ENCODE measurements at places on chromosomes 11 and 22.

DNA sequence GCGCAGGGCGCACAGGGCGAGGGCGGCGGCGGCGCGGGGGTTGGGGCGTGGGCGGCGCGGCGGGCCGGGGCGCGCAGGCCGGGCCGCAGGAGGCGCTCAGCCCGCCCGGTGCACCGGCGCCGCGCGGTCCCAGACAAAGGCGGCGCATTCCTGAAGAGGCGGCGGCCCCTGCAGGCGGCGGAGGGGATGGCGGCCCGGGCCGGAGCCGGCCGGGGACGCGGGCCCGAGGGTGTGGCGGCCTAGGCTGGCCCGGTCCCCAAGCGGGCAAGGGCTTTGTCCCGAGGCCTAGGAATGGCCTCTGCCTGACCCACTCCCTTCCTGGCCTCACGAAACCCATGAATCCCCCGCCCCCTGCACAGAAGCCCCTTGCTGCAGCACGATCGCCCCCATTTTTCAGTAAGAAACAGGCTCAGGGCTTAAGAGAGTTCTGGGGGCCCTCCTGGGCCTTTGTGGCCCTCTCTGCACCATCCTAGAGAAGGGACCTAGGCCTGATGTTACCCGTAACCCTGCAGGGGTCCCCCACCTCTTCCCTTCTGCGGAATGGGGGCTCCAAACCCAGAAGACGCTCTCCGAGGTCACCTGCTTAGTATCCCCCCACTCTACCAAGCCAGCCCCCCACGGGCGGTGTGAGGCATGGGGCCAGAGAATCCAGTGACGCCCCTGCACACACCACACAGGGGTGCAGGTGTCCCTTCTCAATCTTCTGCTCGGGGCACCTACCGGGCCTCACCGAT is at the start of gene RTN4R:
RTN4R (minus strand) TSS at position 40 of the 734 bp plus-strand sequence. CDS start 226 bp downstream, outside the sequence.
- DNase-seq: no peak

GRCh38 chr22:47369020-47369419 is 606.6 kb downstream of the TBC1D22A start:
- no peak for DNase-seq

DNA sequence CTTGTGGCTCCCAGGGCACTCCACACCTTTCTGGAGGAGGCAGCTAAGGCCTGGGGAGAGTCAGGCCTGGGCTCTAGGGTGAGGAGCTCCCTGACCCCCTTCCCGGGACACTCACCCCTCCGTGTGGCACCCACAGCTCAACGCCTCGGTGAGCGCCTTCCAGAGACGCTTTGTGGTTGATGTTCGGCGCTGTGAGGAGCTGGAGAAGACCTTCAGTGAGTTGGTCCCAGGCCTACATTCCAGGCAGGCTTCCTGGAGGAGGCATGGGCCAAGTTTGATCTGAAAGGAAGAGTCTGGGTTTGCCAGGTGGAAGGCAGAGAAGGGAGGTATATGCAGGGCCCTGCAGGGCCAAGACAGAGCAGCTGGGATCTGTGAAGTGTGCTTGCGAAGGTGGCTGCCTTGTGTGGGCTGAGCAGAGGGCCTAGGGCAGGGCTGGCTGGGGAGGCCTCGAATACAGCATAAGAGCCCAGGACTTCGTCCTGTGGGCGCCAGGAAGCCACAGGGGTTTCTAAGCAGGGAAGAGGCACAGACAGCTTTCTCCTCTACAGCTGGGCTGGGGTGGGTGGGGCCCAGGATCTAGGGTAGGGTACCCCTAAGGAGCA is 2.9 kb downstream of the TCIRG1 start:
- no peak for DNase-seq

DNA sequence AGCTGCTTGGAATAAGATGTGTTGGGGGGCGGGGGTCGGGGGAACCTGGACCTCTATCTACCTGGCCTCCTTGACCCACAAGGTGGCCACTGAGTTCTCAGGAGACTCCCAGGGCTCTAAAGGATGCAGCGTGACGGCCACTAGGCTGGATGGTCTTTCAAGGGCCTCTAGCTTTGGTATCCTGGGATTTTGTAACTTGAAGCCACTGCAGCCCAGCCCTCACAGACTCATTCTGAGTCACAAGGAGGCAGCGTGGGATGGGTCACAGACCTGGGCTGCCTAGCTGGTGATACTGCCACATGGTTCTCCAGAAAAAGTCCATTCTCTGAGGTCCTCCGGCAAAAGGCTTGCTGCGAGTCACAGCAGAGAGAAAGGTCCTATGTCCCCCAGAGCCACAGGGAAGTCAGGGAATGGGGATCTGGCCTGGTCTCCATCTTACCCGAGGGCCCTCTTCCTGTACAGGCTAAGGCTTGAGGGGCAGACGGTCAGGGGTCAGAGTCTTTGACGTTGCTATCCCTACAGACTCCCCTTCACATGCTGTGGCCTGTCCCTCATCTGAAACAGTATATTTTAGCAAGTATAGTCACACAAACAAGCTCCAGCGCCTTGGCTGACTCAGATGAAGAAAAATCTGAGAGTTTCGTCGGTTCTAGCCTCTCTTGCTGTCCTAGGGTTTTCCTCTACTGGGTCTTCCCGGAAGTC is 52.4 kb downstream of the KCNC1 start:
- DNase-seq: no peak

DNA sequence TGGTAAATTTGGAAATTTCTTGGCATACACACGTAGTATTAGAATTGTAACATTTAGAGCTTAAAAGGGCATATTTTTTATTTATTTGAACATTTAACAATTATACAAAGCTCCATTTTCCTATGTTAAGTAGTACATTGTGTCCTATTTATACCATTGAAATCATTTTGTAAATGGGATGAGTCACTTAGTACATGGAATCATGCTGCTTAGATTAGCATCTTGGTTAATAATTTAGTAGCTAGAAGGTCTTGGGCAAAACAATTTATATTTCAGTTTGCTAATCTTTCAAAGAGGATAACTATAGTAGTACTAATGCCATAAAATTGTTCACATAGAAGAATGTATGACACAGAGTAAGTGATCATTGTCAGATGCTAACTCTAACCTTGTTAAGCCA is 450.1 kb upstream of the LUZP2 start:
- no peak for DNase-seq
